ENCODE measurements at places on chromosomes 12 and 14.

GRCh38 chr14:104940526-104941150 is 16.0 kb downstream of the PLD4 start:
- DNase-seq = no peak

DNA sequence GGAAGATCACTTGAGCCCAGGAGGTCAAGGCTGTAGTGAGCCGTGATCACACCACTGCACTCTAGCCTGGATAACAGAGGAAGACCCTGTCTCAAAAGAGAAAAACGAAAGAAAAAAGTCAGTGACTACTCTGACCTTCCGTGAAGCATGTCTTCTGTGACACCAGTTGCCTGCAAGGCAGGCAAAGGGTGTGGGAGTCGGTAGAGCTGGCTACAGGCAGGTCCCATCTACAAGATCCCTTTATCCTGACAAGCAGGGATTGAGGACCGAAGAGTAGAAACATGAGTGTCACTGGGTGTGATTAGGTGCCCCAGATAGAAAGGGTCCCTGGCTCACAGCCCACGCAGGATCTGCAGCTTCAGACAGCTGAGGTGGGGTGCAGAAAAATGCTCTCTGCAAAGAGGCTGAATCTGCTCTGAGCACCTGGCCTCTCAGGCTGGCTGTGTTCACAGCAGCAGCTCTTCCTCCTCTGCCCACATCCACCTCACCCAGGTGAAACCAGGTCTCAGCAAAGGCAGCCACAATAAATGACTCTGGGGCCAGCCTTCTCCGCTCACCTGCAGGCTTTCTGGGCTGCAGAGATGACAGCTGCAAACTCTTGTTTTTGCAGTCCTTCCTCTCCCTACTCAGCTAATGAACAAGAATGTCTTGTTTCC is 28.6 kb upstream of the HSP90B1 start:
- DNase-seq = no peak

GRCh38 chr12:92365836-92366235 is 220.2 kb upstream of the BTG1 start:
- DNase-seq = no peak

- DNase-seq = no peak
Observed at GRCh38 chr12:53200458-53201176, 6.4 kb downstream of the ITGB7 start.

GRCh38 chr14:37493606-37494005 is 101.4 kb downstream of the FOXA1 start:
- no peak for DNase-seq

- DNase-seq = no peak
Observed at GRCh38 chr14:81784084-81784483, 250.4 kb upstream of the SEL1L start.

GRCh38 chr12:103687253-103687652 is 100.2 kb downstream of the STAB2 start:
- no peak for DNase-seq

- peak; percentile 43 for DNase-seq
Observed at GRCh38 chr14:24051789-24052655, at the start of gene CARMIL3. TSS of gene CARMIL3 (plus strand) at chr14:24052009. CDS start at chr14:24052154, 145 bp downstream.

DNA sequence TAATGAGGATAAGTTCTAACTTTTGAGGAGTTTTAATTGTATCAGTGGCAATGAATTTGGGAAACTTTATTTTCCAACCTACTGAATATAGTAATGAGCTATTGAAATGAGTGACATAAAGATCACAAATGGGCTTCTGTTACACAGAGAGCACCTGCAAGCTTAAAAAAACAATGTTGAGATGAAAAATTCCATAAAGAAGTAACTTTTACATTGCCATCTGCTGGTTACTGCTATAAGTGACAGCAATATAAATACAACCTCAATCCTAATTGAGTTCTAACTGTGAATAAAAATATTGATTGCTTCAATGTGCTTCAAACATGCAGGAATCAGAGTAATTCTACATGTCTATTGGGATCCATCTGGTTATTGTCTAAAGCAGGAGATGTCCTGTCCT is 14.2 kb downstream of the WIF1 start:
- no peak for DNase-seq

DNA sequence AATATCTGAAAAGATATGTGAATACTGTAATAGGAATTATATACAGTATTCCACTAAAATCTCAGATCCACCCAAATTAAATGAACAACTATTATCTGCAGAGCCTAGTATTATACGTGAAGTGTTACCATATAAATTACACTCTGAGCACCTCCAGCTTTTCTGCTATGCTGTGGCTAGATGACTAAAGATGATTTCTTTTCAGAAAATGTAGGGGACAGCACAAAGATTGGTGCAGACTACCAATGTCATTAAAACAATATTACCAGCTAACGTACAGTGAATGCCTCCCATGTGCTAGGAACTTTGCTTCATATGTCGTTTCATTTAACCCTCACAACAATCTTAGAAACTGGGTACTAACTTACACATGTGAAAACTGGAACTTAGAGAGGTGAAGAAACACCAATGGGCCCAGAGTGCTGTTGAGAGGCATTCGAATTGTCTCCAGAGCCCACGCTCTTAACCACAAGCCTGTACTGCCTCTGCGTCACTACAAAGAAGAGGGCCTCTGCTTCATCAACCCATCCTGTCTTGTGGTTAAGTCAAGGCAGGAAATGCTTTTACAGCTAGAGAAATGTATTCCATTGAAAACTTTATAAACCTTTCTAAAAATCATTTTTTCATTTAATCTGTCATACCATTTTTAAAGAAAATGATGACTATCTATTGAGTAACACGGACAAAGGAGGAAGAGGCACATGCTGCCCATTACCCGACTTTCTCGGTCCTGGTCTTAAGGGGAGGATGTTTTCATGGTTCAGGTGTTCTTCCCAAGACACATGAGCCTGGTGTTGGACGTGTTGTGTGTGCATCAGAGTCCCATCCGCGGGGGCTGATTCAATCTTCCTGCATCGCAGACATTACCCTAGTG is 1.3 kb downstream of the GPR65 start:
- DNase-seq = no peak

- no peak for DNase-seq
Observed at GRCh38 chr12:132543298-132544079, 53.5 kb downstream of the FBRSL1 start.

DNA sequence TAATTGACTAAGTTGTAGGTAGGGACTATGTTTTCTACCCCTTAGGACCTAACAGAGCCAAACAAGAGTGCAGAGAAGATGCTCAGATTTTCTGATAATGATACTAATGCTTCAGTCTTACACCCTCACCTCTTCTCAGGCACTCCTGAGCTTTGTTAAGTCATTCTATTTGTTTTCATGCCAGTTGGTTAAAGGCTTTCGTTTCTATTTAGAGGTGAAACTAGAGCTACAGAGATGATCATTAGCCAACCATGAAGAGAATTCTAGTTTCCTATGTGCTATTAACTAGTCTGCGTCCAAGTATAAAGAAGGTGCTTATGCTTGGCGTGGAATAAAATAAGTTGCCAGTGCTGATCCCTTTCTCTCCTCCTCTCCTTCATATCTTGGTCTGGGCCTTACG is 34.6 kb upstream of the PYGL start:
- DNase-seq = no peak

- DNase-seq = no peak
Observed at GRCh38 chr14:32661216-32661615, 277.5 kb upstream of the NPAS3 start.

DNA sequence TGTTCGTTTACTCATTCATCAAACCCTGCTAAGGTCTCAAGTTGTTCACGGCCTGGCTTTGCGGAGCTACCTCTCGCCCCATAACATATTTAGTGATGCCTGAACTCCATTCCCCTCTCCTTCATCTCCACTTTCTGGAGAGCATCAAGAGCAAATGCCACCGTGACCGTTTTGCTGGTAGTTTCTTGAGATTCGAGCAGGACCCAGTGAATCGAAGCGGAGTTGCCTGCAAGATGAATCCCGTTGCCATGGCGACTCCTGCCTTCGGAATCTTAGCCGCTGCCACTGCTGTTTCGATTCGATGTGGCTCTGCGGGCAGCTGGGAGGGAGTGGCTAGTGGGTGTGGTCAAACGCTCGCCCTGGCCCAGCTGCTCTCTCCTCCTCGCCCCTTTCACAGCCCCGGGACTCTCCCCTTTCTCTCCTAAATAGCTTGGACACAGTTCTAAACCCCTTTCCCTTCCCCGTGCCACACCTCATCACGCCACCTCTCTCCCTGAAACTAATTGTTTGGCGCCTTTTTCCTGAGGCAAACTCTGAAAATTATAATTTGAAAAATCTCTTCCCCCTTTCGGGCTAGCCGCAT is 1.4 kb downstream of the DAAM1 start:
- DNase-seq = peak; percentile 77

GRCh38 chr12:45231515-45232145 is 15.7 kb downstream of the ANO6 start:
- DNase-seq = peak; percentile 78

GRCh38 chr12:12007001-12007712 is 63.6 kb upstream of the BCL2L14 start:
- DNase-seq = peak; percentile 54

DNA sequence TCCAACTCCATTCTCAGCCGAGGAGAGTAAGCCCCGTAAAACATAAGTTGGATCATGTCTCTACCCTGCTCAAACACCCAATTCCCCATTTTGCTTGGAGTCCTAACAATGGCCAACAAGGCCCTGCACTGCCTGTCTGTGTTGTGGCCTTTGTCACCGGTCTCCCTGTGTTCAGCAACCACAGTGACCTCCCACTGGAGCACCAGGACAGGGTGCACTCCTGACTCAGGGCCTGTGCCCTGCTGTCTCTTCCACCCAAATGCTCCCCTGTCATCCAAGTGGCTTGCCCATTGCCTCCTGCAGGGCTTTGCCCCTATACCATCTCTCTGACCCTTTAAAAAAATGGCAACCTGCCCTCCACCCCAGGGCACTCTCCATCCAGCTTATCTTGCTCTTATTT is 4.4 kb upstream of the KRT85 start:
- DNase-seq = no peak

DNA sequence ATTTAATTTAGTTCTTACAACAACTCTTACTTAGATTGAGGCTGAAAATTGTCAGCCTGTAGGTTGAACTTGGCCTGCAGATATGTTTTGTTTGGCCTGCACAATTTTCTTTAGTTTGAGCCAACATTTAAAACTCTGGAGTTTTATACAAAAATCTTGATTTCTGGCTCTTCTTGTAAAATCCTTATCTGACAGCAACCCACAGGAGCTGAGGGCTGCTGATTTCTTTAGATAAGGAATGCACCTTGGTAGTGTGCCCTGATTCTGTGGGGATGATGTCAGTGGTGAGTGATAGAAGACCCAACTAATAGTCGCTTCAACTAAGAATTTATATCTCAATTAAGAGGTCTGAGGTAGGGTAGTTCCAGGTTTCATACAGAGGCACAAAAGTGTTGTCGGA is 49.5 kb downstream of the SOCS2 start:
- DNase-seq = peak; percentile 40

- no peak for DNase-seq
Observed at GRCh38 chr14:64673316-64673715, 30.9 kb upstream of the PLEKHG3 start.

DNA sequence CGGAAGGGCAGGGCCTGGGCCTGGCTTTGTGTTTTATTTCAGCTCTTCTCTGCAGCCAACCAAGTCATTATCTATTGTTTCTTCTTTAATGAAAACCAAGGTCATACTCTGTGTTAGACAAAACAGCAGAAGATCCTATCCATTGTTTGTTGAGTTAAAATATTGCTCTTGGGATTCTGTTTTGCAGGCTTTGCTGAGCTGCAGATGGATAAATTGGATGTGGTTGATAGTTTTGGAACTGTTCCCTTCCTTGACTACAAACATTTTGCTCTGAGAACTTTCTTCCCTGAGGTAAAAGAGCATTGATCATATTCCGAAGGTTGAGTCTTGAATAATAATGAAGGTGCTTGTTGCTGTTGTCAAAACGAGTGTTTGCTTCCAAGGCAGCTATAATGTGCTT is 106.6 kb downstream of the PLXNC1 start:
- DNase-seq = no peak

DNA sequence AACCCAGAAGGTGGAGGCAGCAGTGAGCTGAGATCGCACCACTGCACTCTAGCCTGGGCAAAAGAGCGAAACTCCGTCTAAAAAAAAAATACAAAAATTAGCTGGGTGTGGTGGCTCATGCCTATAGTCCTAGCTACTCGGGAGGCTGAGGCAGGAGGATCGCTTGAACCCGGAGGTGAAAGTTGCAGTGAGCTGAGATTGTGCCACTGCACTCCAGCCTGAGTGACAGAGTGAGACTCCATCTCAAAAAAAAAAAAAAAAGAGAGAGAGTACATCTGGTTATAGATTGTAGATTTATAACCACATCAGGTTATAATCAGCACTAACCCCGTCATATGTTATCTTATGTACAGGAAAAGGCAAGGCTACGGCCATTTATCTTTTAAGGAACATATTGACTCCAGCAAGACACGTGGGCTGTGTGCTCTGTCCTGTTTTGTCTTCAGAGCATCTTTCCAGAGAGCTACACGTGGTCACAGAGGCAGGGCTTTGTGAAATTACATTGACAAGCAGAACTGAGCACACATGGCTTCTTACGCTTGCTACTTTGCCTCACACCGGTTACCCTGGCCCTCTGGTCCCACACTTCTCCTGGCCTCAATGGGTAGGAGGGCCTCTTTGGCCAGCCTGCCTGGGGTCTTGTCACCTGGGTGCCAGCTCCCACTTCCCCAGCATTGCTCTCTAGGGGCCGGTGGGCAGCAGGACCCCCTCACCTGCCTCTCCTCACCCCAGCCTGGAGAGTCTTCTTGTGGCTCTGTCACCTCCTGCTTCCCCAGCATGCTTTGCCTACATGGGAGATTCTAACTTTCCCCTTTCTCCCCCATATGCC is 6.8 kb upstream of the DYNC1H1 start:
- DNase-seq = no peak

Measured in NCI-H226 (cell line).